AG04449 (cell line): ENCODE measurements at places on chromosomes 7 and 10.

DNA sequence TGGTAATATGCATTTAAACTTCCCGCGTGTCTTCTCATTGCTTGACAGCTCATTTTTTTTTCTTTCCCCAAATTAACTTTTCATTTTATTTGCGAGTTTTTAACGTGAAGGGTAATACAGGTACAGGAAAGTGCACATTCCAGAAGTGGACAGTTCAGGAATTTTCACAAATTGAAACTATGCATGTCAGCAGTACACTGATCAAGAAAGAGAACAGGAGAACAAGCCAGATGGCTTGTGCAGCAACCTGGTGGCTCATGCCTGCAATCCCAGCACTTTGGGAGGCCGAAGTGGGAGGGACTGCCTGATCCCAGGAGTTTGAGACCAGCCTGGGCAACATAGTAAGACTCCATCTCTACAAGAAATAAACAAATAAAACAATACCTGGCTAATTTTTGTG is 28.5 kb downstream of the ARL5B start:
- DNase-seq = no peak

DNA sequence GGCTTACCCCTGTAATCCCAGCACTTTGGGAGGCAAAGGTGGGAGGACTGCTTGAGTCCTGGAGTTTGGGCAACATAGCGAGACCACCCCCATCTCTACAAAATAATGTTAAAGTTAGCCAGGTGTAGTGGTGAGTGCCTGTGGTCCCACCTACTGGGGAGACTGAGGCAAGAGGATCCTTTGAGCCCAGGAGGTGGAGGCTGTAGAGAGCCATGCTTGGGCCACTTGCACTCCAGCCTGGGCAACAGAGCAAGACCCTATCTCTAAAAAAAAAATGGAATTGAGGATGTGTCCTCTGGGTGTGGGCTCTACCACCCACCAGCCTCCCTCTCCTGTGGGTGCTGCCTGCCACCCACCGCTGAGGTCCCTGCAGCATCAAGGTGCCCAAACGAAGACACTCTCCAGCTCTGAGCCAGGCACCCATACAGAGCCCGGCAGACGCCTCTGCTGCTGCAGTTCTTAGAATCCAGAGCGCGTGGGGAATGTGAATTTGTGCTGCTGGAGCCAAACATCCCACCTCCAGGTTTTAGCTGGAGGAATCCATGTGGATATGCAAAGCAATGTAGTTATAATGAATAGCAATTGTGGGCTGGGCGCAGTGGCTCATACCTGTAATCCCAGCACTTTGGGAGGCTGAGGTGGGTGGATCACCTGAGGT is 176.0 kb upstream of the TNRC18 start:
- no peak for DNase-seq

- DNase-seq = no peak
These were observed 37.6 kb downstream of the ANK3 start for GRCh38 chr10:60352105-60352504.

GRCh38 chr10:6894405-6894804 is 314.3 kb upstream of the PRKCQ start:
- DNase-seq = no peak

DNA sequence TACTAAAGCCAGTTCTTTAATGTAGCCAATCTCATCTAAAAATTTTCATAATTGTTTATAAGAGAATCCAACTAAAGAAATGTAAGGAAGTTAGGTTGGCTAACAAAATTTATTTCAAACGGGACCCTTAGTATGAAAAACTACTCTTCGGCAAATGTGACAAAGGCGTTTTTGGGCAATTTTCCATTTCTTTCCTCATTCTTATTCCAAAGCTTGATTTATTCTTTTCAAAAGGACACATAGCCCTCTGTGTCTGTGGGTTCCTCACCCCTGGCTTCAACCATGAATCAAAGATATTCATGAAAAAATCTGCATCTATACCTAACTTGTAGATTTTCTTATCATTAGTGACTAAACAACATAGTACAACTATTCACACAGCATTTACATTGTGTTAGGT is 195.9 kb downstream of the ZMYND11 start:
- no peak for DNase-seq

- DNase-seq = no peak
These were observed 164.8 kb downstream of the DNAJB6 start for GRCh38 chr7:157501581-157501980.

DNA sequence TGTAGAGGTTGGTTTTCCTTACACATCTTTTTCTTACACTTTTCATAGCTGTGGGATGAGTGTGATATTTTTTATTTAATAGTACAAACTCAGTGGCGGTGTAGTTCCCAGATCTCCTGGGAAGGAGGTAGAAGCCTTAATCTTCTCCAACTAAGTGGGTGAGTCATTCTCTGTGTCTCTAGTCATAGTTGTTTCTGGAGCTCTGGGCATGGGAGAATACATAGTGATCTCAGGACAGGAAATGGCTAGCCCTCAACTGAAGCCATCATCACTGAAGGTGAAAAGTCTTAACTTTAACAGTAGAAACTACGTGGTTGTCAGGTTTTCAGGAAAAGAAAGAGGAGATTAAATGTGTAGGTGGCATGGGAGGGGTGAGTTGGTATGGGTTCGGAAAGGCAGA is 319.4 kb upstream of the FZD8 start:
- DNase-seq = peak; percentile 7

DNA sequence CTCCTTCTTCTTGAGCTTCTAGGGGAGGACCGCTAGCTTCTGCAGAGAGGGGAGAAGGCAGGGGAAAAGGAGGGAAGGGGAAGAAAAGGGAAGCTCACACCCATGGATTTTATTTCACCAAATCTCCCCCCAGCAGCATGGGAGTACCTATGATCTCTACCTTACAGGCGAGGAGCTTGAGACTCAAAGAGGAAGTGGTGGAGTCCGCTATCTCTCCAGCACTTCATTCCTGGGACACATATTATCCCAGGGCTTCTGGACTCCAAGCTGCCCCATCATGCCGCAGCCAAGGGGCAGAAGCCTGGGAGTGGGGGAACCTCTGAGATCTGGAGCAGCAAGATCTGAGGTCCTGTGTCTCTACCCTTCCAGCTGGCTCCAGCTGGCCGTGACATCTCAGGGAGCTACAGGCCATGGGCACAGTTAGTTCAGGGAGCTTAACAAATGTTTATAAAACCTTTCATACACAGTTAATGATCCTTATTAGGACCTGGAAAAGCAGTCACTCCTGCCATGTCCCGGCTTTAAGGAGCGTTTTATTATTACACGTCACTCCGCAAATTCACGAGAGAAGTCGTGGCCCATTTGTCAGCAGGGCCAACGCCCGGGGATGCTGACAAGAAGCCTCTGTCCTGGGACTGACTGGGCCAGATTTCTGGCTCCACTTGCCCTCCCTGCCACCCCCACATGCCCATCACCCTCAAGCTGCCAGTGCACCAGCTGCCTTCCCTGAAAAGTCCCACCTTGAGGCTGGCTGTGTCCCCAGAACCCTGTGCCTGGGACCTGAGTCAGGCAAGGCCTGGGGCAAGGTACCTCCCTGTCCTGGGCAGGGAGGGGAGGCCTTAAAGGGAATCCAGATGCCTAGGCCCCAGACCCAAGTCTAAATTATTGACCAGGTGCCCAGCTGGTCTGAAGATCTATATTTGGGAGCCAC is 132.1 kb upstream of the ZMIZ1 start:
- no peak for DNase-seq

DNA sequence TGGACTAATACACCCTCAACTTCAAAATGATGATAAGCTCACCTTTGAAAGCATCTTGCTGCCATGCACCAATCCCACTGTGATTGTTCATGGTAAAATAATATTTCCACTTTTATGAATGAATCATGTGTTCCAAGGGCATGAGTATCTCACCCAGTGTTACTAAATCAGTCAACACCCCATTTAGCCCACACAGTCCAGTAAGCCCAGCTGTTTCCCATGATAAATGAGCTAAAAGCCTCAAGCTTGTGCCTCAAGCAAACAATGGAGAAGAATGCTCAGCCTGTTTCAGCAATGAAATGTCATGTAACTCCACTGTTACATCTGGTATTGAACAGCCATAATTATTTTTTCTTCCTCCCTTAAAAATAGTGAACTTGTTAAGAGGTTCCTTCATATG is 442.5 kb downstream of the XPNPEP1 start:
- no peak for DNase-seq

- no peak for DNase-seq
These were observed 50.8 kb upstream of the SLC29A3 start for GRCh38 chr10:71268247-71268691.

- DNase-seq = no peak
These were observed 505.1 kb downstream of the INHBA start for GRCh38 chr7:41197769-41198168.

DNA sequence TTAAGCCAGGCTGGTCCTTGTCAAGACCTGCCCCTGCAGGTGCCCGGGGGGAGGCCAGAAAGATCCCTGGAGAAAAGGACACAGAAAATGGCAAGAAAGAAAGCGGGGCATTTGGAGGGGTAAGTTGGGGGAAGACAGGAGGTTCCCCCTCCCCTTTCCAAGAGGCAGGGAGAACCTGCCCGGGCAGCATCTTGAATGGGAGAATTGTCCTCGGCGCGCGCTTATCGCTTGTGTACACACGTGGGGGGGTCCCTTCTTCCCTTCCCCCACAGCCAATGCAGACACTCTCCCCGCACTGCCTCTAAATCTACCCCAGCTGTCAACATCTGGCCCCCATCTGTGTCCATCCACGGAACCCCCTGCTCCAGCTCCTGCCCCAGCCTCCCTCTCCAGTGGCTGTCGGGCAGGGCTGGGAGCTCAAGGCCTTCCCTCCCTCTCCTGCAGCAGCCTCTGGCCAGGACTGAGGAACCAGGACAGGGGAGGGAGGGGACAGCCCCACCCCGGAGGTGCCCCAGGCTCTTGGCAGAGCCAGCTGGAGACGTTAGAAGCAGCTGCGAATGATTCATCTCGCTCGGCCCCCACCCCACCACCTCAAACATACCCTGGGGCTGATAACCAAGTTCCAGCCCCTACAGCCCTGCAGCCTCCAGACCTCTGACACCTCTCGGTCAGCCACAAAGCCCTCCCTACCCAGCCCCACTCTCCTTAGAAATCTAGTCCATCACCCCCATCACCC is 25.3 kb downstream of the EPHB4 start:
- DNase-seq = peak; percentile 28

- DNase-seq = no peak
These were observed 527.7 kb downstream of the GALNT17 start for GRCh38 chr7:71659622-71660021.

- DNase-seq = no peak
These were observed 29.7 kb downstream of the AGAP3 start for GRCh38 chr7:151115836-151116418.

- no peak for DNase-seq
These were observed 5.4 kb downstream of the SFR1 start for GRCh38 chr10:104127411-104127810.

GRCh38 chr7:17408904-17409290 is 110.4 kb downstream of the AHR start:
- no peak for DNase-seq

DNA sequence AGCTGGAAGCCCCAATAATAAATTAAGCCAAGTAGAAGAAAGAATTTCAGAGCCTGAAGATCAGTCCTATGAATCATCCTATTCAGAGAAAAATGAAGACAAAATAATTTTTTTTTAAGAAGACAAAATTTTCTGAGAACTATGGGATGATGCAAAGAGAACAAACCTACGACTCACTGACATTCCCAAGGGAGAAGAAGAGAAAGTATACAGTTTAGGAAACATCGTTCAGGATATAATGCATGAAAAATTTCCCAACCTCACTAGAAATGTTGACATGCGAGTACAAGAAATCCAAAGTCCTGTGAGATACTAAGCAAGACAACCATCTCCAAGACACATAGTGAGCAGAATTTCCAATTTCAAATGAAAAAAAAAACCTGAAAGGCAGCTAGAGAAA is 150.5 kb downstream of the THSD7A start:
- no peak for DNase-seq

DNA sequence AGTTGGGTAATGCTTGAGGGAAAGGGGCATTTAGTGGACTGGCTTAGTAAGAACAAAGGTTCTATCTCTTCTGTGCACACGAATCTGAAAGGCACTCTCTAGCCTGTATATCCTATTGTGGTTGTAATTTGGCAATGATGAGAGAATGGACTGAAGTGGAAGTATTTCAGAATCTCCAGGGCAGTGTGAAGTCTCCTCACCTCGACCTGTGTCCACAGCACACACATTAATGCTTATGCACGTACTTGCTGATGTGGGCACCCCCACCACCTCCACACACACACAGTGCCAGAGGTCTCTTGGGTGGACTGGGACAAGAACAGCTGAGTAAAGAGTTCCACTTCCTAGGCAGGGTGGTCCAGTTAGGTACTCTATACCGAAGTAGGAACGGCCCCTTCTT is 6.9 kb downstream of the SMC3 start:
- DNase-seq = no peak

DNA sequence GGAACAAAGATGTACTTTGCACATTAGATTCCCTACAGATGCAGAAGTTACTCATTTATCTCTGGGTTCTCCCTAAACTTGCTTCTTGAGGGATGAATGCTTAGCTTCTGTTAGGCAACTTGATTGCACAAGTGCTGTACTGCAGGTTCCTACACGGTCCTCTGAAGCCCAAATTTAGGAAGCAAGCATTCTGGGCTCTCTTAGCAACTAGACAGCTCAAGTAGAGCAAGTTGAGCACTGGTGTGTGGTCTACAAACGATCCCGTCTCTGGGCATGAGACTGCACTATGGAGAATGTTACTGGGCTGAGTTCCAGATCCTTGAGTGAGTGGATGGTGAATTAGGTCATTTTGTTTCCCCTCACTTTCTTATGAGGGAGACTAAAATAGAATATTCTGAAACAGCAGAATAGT is 14.3 kb downstream of the SEMA3D start:
- DNase-seq = peak; percentile 74

DNA sequence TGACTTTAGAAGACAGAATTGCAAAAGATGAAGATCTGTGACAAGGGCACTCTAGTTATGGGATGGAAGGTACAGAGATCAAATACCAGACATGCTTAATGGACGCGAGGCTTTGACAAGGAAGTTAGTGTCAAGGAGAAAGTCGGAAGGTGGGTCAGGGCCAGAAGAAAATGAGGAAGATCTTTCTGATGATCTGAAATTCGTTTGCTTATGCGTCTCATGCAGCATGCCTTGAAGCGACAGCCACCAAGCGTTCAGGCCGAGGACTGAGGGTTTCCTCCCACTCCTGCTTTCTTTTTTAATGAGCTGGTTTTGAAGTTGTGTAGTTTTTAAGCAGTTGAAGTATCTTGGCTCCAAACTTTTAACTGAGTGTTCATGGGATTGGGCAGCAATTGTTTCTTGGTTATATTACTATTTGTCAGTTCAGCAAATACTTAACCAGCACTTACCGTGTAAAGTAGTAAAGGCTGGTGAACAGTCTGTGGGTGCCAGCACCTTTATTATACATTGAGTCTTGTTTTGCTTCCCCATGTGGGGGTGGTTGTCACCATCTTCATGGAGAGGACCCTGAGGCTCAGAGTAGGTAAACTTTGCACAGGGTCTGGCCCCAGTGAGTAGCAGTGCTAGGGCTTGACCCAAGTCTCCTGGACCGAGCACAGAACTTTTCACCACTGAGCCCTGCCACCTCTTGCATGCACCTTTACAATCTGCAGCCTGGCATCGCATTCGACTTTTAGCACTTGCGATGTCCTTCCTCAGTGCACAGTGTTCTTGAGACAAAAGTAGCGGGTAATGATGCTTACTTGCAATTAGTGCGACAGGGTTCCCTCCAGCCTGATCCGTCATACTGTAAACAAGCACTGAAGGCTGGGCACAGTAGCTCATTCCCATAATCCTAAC is 14.3 kb upstream of the BHLHA15 start:
- no peak for DNase-seq

- DNase-seq = no peak
These were observed 1293.0 kb downstream of the REEP3 start for GRCh38 chr10:64814201-64814600.
